Activated CD8-positive, alpha-beta memory T cell treated with anti-CD3 and anti-CD28 coated beads for 1 hour (primary cell): ENCODE measurements at places on chromosomes 5 and 9.

DNA sequence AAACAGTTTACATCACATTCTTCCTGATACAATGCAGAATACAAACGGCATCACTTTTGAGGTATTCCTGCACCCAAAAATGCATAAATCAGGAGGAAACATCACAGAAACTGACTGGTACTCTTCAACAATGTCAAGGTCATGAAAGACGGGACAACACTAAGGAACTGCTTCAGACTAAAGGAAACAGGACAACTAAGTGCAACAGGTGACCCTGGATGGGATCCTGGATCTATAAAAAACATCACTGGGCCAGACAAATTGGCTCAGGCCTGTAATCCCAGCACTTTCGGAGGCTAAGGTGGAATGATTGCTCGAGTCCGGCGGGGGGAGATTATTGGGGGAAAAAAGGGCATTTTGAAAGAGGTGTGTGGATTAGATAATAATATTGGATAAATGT is 22.6 kb downstream of the BTNL9 start:
- no peak for DNase-seq

- DNase-seq: peak; percentile 68
Measured at GRCh38 chr9:128438343-128439109, 17.3 kb upstream of the ODF2 start.

GRCh38 chr9:117643288-117643654 is 60.9 kb upstream of the TLR4 start:
- no peak for DNase-seq

- DNase-seq: peak; percentile 41
Measured at GRCh38 chr9:114382699-114383520, 4.9 kb downstream of the AKNA start.

- DNase-seq: no peak
Measured at GRCh38 chr9:96495341-96495740, 45.4 kb downstream of the HABP4 start.

DNA sequence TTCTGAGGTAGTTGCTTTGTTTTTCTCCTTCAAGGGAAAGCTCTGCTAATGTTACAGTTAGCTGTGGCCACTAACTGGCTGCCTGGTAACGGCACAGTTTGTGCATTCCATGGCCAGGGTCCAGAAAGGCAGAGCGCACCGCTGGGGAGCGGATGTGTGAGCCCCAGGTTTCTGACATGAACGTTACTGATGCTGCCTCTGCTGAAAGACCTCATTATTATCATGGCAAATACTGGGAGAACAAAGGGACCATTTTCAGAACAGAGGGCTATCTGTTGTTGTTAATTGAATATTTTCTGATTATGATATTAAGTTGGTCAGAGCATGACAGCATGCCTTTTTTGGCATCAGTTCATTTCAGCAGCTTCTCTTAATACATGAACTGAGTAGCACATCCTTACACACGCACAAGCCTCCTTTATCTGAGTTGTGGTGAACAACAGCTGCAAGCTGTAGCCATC is 134.1 kb downstream of the NUDT12 start:
- no peak for DNase-seq

DNA sequence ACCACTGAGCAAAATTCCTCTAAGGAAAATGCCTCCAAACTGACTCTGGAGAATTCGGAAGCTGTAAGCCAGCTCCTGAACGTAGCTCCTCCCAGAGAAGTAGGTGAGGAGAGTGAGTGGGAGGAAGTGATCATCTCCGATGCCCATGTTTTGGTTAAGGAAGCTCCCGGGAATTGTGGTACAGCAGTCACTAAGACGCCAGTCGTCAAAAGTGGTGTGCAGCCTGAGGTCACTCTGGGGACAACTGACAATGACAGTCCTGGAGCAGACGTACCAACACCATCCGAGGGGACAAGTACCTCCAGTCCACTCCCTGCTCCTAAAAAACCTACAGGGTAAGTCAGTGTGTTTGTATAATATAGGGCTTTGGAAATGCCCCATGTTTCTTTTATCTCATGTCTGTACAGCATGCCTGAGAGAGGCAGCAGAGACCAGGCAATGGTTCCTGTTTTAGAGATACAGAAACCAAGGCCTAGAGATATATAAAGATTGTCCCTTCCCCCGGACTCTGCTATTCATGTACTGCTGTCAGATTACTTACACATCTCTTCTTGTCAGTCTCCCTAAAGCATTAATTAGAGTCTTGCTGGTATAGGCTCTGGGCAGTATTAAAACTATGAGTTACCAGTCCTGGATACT is 23.9 kb downstream of the HMGXB3 start:
- DNase-seq: no peak

DNA sequence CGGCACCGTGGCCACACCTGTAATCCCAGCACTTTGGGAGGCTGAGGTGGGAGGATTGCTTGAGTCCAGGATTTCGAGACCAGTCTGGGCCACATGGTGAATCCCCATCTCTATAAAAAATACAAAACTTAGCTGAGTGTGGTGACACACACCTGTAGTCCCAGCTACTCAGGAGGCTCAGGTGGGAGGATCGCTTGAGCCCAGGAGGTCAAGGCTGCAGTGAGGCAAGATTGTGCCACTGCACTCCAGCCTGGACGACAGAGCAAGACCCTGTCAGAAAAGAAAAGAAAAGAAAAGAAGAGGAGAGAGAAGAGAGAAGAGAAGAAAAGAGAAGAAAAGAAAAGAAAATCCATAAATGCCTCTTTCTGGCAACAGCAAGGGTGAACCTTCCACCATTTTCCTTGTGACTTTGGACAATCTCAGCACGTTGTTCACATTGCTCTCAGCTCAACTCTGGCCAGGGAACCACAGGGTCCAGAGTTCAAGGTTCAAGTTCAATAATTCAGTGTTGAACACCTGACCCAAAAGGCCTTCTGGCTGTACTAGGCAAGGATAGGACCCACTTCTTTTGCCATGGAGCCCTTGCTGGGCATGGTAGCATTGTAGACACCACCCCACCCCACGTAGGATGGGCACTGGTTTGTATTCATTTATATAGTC is 14.6 kb upstream of the DUSP1 start:
- DNase-seq: no peak

- DNase-seq: no peak
Measured at GRCh38 chr5:38455796-38456330, 100.6 kb downstream of the LIFR start.

GRCh38 chr9:19782005-19782404 is 6.8 kb downstream of the SLC24A2 start:
- DNase-seq: no peak

DNA sequence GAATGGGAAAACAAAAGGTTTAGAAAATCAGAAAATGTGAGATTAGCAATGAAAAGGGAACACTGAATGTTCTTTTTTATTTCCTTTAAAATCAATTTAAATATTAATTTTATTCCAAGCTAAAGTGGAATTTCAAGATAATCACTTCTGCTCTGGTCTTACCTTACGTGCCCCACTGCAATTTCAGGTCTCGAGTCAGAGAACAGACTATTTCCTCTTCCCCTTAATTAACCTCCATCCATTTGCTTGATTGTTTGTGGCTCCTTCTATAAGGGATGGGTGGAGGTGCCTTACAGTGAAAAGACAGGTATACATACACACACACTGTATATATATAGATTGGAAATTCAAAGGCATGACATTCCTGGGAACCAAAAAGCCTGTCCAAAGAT is 137.1 kb downstream of the SUSD1 start:
- no peak for DNase-seq

GRCh38 chr5:57408714-57409113 is 73.9 kb downstream of the ACTBL2 start:
- DNase-seq: no peak

DNA sequence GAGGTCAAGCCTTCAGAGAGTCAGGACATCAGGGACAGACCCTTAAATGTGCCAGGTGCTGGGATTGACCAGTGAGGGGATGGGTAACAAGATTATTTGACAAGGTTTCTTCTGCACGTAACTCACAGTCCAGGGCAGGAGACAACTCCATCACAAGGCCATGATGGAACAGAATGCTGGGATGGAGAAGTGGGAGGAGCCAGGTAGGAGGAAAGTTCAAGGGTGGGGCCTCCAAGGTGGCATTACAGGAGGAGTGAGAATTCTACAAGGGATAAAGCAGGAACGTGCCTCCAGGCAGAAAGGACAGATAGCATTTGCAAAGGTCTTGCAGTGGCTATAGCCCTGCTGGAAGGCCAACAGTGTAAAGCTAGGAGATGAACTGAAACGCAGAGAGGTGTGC is 102.2 kb downstream of the FGF18 start:
- DNase-seq: no peak

GRCh38 chr9:111957856-111958631 is 61.4 kb downstream of the UGCG start:
- no peak for DNase-seq

- DNase-seq: no peak
Measured at GRCh38 chr5:172111852-172112225, 76.2 kb downstream of the STK10 start.

DNA sequence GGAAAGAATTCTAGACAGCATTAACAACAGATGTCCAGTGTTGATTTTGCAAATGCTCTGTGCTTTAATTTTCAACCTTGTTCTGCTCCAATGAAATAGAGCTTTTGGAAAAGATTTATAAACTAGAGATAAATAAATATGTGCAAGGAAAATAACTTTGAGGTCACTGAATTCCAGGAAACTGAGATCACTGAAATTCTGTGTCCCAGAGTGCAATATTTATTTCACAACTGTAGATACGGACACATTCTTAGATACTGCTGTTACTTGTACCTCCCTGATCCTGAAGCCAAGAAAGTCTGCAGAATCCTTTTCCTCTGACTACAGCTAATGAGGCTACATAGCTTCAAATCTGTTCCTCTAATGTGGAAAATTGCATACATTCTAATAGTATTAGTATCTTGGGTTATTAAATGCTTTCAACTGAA is 222.9 kb downstream of the DOCK8 start:
- DNase-seq: no peak

DNA sequence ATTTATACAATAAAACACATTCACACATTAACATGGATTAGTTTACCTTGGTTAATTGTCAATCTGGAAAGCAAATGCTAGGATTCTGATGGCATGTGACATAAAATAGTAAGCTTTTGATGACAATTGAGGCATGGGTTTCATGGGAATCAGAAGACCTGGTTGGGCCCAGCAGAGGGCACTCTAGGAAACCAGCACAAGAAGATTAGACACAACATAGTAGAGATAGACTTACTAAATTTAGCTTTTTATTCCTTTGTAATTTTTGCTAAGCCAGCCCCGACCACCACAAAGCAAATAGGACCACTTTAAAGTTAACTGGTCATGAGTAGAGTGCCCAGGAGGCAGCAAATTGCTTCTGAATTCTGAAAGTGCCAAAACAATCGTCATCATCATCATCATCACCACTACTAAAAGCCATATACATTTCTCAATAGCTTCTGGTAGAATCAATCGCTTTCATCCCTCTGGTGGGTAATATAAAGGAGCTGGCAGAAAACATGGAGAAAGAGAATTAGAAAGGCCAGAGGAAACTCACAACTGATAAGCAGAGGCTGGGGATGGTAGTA is 163.2 kb downstream of the ARRDC3 start:
- no peak for DNase-seq

- DNase-seq: no peak
Measured at GRCh38 chr5:179878222-179879002, 19.8 kb upstream of the MRNIP start.

DNA sequence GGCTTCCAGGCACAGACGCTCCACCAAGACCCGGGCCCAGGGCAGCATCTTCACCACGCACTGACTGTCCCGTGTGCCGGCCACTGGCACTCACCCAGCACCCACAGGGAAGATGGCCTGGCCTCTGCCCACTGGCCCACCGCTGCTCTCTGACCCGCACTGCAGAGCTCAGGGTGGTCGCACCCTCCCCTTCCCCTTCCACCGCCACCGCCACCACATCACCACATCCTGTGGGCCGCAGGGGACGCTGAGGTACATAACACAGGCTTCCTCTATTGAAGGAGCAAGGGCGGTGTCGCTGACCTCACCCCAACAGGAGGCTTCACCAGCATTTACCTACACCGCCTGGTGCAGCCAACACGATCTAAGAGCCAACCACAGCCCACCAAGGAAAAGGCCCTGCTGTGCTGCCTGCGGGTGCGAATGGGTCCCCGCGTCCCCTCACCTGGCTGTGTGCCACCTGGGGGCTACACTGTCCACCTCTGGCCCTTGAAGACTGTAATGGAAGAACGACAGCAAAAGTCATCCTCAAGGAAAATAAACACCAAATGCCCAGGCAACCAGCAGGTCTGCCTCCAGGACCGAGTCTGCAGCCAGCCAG is 101.8 kb downstream of the CAMSAP1 start:
- no peak for DNase-seq

DNA sequence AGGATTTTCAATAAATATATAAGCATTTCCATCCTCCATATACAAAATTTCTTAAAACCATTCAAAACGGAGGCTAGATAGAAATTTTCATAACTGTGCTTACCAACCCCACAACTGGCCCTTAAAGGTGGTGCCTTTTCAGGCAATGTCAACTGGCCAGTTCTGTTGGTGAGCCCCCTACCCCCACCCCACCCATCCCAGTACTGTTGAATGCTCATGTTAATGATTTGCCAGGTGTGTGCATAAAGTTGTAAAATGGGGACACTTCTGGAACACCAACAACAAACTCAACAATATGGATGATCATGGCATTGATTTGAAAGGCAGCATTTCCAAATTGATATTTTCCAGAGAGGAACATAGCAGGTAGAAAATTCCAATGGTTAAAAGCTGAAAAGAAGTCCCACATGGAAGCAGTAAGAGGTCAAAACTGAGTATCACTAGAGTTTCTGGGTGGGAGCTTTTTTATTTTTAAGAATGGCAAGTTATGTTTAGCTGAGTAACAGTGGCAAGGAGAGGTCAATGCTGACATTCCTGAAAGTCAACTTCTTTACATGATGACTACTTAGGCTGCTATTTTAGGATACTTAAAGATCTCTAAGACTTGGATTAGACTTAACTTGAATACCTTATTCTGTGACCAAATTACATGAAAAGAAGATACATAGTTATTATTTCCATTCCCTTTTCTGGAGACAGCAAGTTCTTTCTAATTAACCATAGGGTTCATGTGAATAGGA is 2.7 kb downstream of the LEAP2 start:
- DNase-seq: no peak

DNA sequence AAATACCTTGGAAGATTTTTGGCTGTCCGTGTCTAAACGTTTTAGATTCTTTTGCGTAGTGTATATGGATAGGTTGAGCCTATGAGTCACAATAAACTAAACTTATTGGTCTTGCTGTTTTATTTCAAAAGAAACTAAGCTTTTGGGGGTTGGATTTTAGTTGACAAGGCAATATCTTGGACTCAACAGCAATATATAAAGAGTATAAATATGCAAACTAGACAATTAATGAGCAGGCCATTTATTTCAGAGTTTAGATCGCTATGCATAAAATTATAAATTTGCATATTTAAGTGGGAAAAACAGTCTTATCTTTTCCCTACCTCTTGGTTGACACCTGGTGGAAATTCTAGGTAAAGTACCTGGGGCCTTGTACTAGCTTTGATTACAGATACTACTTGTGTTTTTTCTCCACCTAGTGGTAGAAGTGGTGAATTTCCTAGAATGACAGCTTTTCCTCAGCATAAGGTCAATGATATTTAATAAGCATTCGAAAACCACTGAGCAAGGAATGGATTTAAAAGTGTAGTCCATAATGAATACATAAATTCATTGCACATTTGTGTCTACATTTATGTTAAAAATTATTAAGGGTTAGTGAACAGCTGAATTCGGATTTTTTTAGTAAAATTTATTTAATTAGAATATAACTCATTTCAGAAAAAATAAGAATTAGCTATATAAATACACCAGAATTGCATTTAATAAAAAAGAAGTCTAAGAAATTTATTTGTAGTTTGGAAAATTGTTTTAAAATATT is 1.7 kb upstream of the ARRDC3 start:
- no peak for DNase-seq

- DNase-seq: no peak
Measured at GRCh38 chr5:32709750-32710549, 1.2 kb upstream of the NPR3 start.
